Pulmonary artery endothelial cell (primary cell): ENCODE measurements at places on chromosomes 5 and 9. TPM values are rescaled to one million over a fixed set of nuclear protein-coding genes. Genes with fewer than 3 reads are reported as not detected.

Gene SLC36A3
- not detected in 2 replicates for total RNA-seq

GRCh38 chr9:133889584-133890301 lies 102.4 kb downstream of the VAV2 start:
- no peak for DNase-seq

DNA sequence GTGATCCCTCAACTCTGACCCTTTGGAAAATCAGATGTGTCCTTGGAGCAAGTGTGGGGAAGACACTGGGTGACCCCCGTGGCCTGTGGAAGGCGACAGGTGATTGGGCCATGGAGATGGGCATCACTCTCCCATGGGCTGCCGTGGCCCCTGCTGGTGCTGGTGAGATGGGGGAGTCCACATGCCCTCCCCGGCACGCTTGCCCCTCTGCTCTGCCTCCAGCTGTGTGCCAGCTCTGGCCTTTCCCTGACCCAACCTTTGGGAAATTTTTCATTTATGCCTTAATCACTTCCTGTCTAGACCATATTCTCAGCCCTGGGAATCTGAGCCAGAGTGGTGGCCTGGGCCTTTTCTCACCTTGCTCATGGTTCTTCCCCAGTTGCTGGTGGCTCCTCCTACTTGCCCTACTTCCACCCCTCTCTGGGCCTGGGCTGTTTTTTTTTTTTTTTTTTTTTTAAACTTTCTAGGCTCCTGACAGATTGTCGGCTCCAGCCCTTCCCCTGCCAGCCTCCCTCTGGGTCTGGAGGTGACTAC lies 56.6 kb downstream of the RGS3 start:
- DNase-seq = peak; percentile 82

GRCh38 chr9:34570376-34570775 lies 19.1 kb downstream of the CNTFR start:
- no peak for DNase-seq

DNA sequence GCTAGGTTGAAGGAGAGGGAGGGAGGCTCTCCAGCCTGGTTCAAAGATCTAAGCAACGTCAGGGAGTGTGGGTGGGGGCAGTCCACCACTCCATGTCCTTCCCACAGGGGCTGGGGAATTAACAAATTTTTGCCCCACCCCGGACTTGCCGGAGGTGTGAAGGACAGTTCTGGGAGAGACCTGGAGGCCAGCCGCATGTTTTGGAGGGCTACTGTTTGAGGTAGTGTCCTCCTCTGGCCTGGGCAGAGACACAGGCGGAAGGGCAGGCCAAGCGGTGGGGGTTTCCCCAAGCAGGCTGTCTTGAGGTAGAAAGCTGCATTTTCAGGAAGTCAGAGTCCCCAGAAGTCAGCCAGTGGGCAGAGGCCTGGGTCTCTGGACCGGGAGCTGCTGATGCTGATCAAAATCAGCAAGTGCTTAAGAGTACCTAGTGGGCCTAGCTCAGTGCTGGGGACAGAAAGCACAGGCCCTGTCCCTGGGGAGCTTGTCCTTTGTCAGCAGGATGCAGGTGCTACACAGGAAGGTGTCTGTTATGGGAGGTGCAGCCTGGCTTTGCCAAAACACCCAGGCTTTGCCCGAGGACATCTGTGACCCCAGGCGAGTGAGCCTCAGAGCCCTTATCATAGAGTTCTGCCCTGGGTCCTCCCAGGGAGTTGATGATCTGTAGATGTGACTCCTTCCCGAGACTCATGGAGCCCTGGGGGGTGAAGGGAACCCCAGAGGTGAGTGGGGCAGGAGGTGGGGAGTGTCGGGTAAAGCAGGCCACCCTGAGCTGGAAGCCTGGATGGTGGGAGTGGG lies 18.5 kb downstream of the JADE2 start:
- DNase-seq = no peak

Gene PCDHGA10
- 3.1 and 4.0 TPM in 2 replicates for total RNA-seq

- no peak for DNase-seq
These were observed 280.5 kb upstream of the IRX4 start for GRCh38 chr5:2163060-2163856.

DNA sequence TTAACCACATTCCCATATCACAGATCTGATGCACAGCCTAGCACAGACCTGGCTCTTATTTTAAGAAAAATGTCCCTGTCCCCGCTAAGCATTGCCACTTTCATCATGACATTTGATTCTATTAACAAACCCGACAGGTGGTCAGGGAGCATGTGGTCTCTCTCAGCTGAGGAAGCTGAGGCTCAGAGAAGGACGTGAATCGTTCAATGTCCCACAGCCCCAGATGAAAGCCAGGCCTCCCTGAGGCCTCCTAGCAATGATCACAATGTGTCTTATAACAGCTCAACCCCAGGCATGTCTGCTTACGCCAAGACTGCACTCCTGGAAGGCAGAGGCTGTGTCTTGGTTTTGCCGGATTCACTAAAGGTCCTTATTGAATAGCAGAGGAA lies 10.4 kb upstream of the CRB2 start:
- DNase-seq = no peak

- no peak for DNase-seq
These were observed 113.7 kb downstream of the NDUFS4 start for GRCh38 chr5:53674121-53674520.

Gene CTXN3
- total RNA-seq = not detected in 2 replicates

DNA sequence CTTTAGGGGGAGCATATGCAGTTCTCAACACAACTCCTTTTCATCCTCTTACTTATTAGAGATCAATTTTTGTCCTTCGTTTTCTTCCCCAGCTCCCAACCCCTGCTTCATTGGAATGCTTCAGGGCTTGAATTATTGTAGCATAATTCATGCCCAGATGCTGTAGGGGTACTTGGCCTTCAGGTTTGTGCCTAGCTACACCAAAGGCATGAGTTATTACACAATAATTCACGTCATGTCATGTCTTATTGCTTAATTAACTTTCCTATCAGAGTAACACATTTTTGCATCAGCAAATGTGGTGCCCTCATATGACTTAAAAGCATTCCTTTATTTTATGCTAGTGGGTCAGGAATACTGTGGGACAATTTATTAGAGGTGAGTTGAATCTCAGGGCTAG lies 507.2 kb downstream of the NFIB start:
- DNase-seq = no peak

DNA sequence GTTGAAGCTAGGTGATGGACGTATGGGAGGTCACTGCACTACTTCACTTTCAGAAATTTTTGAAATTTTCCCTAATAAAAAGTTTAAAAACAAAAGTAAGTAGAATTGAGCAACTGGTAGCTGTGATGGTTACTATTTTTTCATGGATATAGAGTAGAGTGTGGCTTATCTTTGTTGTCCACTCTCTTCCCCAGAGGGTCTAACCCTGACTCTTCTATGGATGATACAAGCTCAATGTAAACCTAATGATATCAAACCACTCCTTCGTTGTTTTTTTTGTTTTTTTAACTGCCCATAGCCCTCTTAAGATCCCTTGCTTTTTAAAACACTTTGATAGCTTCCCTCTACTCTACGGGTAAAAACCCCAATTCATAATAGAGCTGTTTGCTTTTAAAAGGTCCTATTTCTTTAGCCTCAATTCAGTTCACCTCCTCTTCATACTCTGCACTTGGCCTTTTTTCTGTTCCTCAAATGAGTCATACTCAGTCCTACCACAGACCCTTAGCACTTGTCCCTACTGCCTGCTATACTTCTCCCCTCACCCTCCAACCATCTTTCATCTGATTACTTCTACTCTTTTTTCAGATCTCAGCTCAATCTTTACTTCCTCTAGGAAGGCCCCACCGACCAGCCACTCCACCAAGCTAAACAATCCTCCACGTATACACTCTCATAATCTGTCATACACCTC lies 2.6 kb downstream of the HDAC3 start:
- DNase-seq = no peak

DNA sequence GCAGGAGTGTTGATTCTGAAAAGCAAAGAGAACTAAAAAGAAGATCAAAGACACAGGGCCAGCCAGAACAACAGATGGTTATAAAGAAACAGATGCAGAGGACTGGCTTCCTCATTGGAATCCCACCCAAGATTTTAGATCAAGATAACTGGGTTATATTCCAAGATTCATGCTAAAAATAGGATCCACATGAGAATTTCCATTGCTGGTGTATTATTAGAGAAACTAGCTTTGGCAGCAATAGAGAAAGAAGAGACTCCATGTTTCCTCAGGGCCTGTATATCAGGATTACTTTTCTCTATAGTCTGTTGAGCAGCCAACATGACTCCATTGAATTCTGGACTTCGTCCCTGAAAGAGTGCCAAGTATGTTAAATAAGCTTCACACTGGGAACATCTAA lies 367.3 kb downstream of the TUSC1 start:
- DNase-seq = no peak
